ENCODE measurements at places on chromosomes 6 and 20. TPM values are rescaled to one million over a fixed set of nuclear protein-coding genes. Genes with fewer than 3 reads are reported as not detected.

SUMO4 gene
- 0.70 TPM for total RNA-seq

C6orf15 gene
- total RNA-seq: not detected

CST3 gene
- total RNA-seq: 1,586 TPM

MUC22 gene
- not detected for total RNA-seq

OPN5 gene
- total RNA-seq: not detected

NKX2-4 gene
- total RNA-seq: not detected

CALHM5 gene
- total RNA-seq: 0.77 TPM

HLA-DQB1 gene
- total RNA-seq: 18.2 TPM

TRERF1 gene
- 7.7 TPM for total RNA-seq

GRM1 gene
- total RNA-seq: not detected

TENT5A gene
- 15.3 TPM for total RNA-seq

CPNE5 gene
- 0.26 TPM for total RNA-seq

DNMT3B gene
- 0.63 TPM for total RNA-seq

ZNF341 gene
- total RNA-seq: 1.4 TPM

SLC22A16 gene
- total RNA-seq: not detected

TBXT gene
- not detected for total RNA-seq

CRIP3 gene
- not detected for total RNA-seq

DEF6 gene
- total RNA-seq: 8.3 TPM

ETV7 gene
- 1.4 TPM for total RNA-seq

TMEM14A gene
- total RNA-seq: 50.7 TPM

OPRL1 gene
- total RNA-seq: 5.7 TPM

BTNL2 gene
- not detected for total RNA-seq

PLA2G7 gene
- total RNA-seq: 5.5 TPM

RGL2 gene
- 91.4 TPM for total RNA-seq

OXT gene
- total RNA-seq: not detected

GTPBP2 gene
- 43.8 TPM for total RNA-seq

KCNS1 gene
- 0.34 TPM for total RNA-seq

ESR1 gene
- 5.0 TPM for total RNA-seq

TMEM242 gene
- 8.4 TPM for total RNA-seq

PXDC1 gene
- 15.7 TPM for total RNA-seq
